ENCODE measurements at places on chromosomes 2 and 18. TPM values are rescaled to one million over a fixed set of nuclear protein-coding genes. Genes with fewer than 3 reads are reported as not detected.

Gene PLEK
- polyA plus RNA-seq = 239 TPM

Gene B3GNT7
- polyA plus RNA-seq = 5.2 TPM

Gene GAL3ST2
- 0.15 TPM for polyA plus RNA-seq

Gene TEKT4
- polyA plus RNA-seq = 0.63 TPM

Gene OTX1
- polyA plus RNA-seq = 0.20 TPM

Gene DSG2
- 27.4 TPM for polyA plus RNA-seq

Gene CD207
- not detected for polyA plus RNA-seq

Gene KLHL41
- 0.15 TPM for polyA plus RNA-seq

Gene ARID5A
- 90.4 TPM for polyA plus RNA-seq

Gene COL4A3
- polyA plus RNA-seq = 2.4 TPM

Gene METTL8
- 94.4 TPM for polyA plus RNA-seq

Gene CPLX4
- polyA plus RNA-seq = not detected

Gene NDUFB3
- polyA plus RNA-seq = 665 TPM

Gene ZDBF2
- polyA plus RNA-seq = 2.7 TPM

Gene CROCC2
- polyA plus RNA-seq = not detected

Gene SP110
- 99.6 TPM for polyA plus RNA-seq

Gene ST6GAL2
- not detected for polyA plus RNA-seq
